ENCODE measurements at places on chromosomes 16 and 17.

GRCh38 chr17:11999696-12000095 lies 2.4 kb upstream of the ZNF18 start:
- DNase-seq, result no peak

- no peak for DNase-seq
Observed at GRCh38 chr16:12159672-12160071, 183.1 kb downstream of the SNX29 start.

GRCh38 chr17:37212179-37212578 lies 163.6 kb upstream of the C17orf78 start:
- DNase-seq, result no peak

DNA sequence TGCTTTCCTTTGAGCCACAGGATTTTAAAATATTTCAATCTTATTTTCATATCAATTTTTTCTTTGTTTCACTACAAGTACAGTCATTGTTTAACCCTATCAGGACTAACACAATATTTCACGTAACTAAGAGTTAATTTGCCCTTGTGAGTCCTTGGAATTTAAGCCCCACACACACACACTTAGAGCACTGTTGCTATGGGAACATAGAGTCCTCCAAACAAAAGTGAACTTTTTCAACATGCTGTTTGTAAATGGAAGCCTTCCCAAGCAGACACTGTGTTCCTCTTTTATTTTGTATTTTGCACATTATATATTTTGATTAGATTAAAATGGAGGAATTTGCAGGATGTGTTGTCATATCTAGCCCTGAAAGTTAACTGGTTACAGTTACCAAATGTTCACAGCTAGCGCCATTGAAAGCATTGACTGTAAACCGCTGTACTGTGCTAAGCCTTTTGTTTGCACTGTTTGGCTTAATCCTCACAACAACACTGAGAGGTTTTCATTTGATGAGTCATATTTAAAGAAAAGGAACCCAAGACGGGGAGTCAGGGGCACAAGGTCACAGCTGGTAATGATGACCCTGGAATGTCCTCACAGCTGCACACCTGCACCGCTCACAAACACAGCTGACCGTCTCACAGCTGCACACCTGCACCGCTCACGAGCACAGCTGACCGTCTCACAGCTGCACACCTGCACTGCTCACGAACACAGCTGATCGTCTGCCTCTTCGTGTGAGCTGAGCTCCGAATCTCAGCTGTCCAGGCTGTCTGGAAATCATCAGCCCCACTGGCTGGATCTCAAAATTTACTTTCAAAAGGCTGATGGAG lies 6.3 kb downstream of the HSBP1 start:
- no peak for DNase-seq

GRCh38 chr16:79367822-79368221 lies 232.7 kb downstream of the MAF start:
- no peak for DNase-seq

GRCh38 chr17:14921936-14922335 lies 343.2 kb downstream of the PMP22 start:
- no peak for DNase-seq

DNA sequence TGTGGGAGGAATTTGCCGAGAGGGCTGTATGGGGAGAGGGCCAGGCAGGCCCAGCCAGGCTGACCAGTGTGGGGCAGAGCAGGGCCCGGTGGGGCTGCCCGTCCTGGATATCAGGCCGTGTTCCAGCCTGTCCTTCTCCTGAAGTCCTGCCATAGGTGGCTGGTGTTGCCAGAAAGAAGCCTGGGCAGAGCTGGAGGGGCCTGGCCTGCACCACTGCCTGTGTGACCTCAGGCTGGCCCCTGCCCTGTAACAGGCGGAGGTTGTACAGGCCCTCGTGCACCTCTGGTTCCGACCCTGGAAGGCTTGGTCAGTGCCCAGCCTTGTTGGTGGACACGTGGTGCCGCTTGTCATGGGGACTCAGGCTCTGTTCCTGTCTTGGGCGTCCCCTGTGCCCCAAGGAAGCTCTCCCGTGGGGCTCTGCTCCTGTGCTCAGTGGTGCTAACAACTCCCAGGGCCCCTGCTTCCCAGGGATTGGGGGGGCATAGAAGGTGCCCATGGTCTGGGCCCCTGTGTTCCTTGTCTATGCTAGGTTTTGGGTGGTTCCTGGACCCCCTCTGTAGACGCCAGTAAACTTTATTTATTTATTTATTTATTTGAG lies 33.3 kb downstream of the ADCY7 start:
- no peak for DNase-seq
